ENCODE measurements at places on chromosomes 1 and 21.

- DNase-seq, result no peak
These were observed 6.3 kb downstream of the TMEM81 start for GRCh38 chr1:205077934-205078311.

DNA sequence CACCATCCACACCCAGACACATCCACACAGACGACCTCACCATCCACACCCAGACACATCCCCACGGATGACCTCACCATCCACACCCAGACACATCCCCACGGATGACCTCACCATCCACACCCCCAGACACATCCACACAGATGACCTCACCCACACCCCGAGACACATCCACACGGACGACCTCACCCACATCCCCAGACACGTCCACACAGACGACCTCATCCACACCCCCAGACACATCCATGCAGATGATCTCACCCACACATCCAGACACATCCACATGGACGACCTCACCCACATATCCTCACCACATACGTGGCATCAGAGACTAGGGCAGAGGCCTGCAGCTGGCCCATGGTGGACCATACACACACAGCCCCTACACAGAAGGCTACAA is 14.7 kb upstream of the FABP3 start:
- no peak for DNase-seq

DNA sequence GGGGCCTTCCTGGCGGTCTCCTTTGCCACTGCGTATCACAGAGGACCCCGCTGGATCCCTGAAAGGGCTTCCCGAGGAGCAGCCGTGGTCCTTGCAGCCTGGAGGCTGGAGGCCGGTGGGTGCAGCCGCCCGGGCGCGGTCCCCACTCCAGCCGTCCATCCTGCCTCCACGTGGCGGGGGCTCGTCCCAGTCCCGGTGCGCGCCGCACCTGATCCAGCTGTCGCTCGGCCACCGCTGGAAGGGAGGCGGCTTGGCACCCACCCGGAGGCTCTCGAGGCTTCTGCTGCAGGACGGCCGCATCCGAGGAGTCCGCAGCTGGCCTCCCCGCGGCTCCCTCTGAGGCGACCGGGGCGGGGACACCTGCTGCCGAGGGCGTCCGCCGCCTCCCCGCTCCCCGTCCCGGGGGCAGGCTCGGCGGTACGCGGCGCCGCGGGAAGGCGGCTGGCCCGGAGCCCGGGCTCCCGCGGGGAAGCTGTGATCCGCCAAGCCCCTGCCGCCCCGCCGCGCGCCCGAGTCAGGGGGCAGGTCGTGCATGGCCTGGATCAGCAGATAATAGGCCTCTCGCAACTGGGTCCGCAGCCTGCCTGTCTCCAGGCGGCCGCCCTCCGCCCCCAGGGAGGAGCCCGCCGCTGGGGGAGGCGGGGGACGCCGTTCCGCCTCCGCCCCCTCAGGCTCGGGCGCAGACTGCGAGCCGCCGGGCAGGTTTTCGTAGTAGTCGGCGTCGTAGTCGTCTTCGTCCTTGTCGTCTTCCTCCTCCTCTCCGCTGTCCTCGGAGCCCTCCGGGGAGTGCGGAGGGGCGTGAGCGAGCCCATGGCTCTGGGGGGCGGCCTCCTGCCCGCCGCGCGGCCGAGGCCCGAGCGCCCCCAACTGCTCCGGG is at the start of gene SYDE2:
SYDE2 (minus strand) TSS at position 554 of the 877 bp plus-strand sequence; CDS start at position 534, 20 bp downstream.
- DNase-seq, result no peak

DNA sequence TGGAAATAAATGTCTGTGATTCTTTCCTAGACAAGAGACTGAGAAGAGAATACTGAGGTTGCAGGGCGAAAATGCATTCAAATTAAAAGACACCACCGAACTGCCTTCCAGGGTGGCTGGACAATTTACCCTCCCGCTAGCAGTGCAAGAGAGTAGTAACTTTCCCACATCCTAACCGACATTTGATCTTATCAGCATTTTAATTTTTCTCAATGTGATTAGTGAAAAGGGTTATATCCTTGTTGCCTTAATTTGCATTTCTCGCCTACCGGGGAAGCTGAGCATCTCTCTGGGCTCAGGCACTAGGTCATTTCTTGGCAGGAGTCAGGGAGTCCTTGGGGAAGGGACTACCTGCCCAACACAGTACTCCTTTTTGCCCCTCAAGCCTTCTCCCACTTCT is 2.8 kb downstream of the TNFRSF8 start:
- no peak for DNase-seq

GRCh38 chr1:209486861-209487593 is 96.5 kb upstream of the CAMK1G start:
- no peak for DNase-seq

DNA sequence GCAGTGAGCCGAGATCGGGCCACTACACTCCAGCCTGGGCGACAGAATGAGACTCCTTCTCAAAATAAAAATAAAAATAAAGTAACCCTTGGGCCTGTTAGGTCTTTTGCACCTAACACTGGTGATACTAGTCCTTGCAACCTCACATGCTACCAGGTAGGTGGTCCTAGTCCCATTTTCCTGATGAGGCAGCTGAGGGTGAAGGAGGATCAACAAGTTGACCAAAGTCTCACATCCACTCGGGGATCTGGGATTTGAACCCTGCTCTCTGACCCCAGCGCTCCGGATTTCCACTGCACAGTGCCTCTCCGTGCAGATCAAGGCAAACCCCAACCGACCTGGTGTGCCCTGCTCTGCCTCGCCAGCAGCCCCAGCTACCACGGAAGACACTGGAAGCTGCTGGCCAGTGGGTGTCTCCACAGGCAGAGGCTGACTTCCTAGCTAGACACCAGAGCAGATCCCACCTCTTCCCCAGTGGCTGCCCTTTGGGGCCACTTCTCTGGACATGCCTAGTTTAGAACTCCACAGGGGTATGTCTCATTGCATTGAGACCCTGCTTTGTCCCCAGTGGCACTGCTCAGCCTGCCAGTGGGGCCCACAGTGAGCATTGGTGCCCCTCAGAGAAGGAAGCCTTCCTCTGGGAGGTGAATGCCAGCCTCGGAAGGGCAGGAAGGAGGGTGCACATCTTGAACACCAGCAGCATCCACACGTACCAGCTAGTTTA is 27.6 kb downstream of the LDLRAP1 start:
- DNase-seq, result no peak

DNA sequence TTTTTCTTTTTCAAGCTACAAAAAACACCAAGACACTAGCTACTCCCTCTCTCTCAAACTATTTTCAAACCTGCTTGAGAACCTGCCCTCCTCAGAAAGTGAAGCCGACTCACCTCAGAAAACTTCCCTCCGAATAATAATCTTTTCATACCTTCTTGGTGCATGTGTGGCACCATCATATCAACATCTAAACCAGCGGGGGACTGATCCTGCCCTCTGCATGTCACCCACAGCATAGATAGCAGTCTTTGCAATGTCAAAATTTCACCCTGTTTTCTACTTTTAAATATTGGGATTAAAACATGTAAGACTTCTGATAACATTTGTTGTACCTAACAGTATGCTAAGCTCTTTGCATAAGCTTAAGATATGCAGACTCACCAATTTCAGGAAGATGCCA is 1260.3 kb downstream of the PLA2G4A start:
- DNase-seq, result no peak

All from HCT116 (cell line).